ENCODE measurements at places on chromosomes 1 and 21.

DNA sequence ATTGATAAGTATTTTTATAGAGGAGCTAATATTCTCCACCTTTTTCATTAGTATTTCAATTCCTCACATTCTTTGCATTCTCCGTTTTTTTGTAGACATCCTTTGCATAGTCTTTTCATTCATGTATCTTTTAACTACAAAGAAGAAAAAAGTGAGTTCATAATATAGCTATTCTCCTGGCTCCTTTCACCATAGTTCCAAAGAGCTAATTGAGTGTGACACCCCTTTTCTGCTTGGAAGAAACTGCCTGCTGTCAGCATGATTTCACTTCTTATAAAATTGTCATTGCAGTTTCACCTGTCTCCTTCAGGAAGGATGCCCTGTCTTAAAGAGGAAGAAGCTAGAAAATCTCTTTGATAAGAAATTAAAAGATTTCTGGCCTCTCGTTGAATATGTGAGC is 991.1 kb downstream of the KCNT2 start:
- no peak for DNase-seq

GRCh38 chr1:6302568-6302967 is 41.7 kb upstream of the GPR153 start:
- no peak for DNase-seq

DNA sequence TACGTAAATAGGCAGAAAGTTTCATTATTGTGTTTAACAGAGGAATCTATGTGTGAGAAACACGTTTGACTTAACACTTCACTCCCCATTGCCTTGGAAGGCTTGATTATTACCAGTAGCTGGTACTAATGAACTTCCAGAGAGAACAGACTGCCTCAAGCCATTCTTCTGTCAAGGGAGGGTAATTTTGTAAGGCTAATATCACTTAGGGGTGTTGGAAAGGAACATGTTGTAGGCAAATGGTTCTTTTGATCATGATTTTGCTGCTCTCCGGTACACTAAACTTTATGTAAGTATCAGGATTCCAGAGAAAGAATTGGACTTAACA is 1.8 kb downstream of the LAMC1 start:
- no peak for DNase-seq

GRCh38 chr1:157400766-157401165 is 151.5 kb downstream of the FCRL5 start:
- DNase-seq = no peak

DNA sequence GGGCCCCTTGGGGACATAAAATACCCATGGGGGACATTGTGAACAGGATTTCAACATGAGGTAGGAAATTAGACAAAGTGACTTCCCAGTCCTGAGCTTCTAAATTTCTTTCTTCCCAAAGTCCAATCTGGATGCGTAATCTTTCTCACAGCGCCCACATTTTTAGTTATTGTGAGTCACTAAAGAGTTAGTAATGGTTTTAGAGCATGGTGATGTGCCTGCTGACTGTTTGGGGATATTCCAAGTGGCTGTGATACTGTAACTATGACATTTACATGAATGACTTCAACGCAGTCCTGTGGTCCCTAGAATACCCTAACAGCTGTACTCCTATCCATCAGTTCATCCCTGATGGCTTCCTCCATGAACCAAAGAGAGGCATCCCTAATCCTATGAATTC is 224.0 kb upstream of the COA6 start:
- no peak for DNase-seq

DNA sequence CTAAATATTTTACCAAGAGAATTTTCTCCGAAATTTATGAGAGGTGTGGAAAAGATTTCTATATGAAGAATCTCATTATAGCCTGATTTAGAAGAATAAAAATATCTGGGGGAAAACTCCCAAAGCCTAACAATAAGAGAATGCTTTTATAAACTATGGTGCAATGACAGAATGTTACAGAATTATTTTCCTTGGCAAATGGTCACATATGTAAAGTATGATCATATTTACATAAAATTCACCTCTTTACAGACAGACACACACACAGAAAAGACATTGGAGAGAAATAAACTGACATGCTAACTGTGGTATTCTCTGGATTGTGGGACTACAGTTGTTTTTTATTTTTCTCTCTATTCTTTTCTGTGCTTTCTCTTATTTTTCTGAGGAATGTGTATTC is 226.3 kb upstream of the USP24 start:
- no peak for DNase-seq

DNA sequence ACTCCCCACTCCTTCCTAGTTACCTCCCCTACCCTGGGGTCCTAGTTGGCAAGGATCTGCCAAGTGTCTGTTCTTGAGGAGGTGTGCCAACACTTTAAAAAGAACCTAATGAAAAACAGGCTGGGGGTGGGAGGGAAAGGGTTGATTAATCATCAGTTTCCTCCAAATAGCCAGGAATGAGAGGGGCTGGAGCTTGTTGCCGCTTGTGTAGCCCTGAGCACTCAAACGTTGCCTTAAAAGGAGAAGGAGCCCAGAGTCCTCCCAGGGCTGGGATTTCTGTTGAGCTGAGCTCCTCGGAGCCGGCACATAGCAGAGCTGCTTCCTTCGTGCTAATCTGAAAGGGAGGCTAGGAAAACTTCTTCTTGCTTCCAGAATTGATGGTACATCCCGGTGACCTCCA is 15.9 kb downstream of the SHISA4 start:
- DNase-seq = no peak

- no peak for DNase-seq
Observed at GRCh38 chr21:39660191-39660980, 47.6 kb downstream of the B3GALT5 start.

GRCh38 chr1:55580845-55581332 is 365.7 kb upstream of the USP24 start:
- DNase-seq = no peak

- no peak for DNase-seq
Observed at GRCh38 chr1:197485790-197486189, 217.7 kb downstream of the CRB1 start.

DNA sequence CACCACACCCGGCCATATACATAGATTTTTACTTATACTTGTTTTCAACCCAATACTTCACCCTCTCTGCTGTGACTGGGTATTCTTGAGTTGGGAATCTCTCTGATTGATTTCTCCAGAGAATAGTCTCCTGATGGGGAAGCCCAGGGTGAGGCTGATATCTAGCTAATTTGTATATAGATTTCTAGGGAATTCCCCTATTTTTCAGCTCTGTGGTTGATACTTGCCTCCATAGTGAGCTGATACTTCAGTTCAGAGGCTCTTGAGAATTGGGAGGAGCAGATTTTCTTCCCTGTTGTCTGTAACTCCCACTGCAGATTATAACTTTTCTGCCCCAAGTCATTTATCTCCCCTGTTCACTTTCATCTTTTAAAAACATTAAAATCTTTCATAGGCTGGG is 14.5 kb upstream of the SH3BGRL3 start:
- no peak for DNase-seq

- DNase-seq = no peak
Observed at GRCh38 chr1:197144570-197145325, 1.7 kb downstream of the ASPM start.

DNA sequence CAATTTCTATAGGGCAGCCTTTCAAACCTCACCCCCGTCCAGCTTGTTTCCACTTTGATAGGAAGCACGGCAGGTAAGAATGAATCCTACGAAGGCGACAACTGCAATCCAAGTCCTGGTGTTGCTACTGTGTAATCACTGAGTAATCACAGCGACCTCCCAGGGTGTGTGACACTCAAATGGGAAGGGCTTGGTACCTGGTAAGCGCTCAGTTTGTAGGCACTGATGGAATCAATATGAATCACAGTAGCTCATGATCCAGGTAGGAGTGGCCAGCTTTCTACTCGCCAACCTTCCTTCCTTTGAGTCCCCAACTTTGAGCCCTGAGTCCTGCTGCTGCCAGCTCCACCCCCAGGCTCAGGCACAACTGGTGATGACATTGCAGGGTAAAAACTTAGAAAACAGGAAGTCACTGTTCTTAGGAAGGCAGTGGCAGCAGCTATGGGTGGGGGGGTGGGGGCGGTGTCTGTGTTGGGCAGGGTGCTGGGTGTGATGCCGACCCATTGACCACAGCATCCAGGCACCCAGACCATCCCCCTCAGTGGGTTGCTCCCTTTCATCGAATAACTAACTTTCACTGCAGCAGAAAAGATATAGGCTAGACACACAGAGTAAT is 70.7 kb downstream of the CD247 start:
- peak; percentile 37 for DNase-seq
